ENCODE measurements at places on chromosomes 4 and X. TPM values are rescaled to one million over a fixed set of nuclear protein-coding genes. Genes with fewer than 3 reads are reported as not detected.

DNA sequence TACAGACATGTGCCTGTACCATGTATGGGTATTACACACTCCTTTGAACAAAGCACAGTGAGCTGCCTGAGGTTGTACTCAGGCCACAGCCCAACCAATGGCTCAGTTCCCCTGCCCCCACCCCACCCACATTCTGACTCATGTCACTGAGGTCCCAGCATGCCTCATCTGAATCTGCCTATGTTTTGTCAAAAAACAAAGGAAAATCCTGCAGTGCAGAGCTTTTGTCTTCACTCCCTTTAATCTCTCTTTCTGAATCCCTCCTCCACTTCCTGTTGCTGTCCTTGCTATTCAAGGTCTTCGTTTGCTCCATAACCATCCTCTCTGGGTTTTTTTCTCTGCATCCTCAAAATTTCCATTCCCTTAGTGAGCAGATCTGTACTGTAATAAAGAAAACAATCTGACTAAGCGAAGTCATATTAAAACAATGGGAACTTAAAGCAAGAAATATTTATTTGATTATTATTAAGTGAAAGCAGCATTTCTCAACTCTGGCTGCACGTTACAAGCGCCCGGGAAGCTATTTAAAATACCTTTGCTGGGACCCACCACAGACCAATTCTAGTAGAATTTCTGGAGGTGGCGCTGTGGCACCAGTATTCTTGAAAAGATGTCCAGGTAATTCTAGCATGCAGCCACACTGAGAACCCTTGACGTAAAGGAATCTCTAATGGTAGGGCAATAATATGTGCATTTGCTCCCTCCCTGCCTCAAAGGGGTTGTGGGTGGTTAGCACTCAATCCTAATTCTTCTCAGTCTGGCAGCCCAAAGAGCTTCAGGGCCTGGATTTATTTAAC, 8.7 kb downstream of the GUCY2F start:
- peak; percentile 60 for DNase-seq

- no peak for DNase-seq
These were observed 138.6 kb downstream of the HDX start for GRCh38 chrX:84363663-84364062.

- DNase-seq: peak; percentile 94
These were observed 16.2 kb downstream of the SH3RF1 start for GRCh38 chr4:169254546-169254983.

Gene FRMPD4
- 0.41 TPM for total RNA-seq

GRCh38 chrX:51852621-51853020, 40.8 kb upstream of the MAGED1 start:
- no peak for DNase-seq

DNA sequence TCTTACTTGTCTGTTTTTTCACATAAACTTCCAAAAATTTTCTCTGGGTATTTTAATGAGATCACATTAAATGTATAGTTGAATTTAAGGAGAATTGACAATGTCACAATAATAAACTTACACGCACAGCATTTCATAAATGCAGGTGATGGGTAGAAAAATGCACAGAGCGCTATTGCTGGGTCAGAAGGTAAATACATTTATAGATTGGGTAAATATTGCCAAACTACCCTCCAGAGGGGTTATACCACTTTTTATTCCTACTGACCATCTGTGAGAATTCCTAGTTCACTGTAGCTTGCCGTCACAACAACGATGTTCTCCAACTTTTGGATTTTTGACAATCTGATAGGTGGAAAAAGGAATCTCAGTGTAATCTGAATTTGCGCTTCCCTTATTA, 34.6 kb downstream of the ANXA5 start:
- DNase-seq: no peak

GRCh38 chr4:101367201-101367600, 19.9 kb upstream of the PPP3CA start:
- peak; percentile 91 for DNase-seq

Gene KLB
- total RNA-seq: not detected

Gene PDE6B
- not detected for total RNA-seq

DNA sequence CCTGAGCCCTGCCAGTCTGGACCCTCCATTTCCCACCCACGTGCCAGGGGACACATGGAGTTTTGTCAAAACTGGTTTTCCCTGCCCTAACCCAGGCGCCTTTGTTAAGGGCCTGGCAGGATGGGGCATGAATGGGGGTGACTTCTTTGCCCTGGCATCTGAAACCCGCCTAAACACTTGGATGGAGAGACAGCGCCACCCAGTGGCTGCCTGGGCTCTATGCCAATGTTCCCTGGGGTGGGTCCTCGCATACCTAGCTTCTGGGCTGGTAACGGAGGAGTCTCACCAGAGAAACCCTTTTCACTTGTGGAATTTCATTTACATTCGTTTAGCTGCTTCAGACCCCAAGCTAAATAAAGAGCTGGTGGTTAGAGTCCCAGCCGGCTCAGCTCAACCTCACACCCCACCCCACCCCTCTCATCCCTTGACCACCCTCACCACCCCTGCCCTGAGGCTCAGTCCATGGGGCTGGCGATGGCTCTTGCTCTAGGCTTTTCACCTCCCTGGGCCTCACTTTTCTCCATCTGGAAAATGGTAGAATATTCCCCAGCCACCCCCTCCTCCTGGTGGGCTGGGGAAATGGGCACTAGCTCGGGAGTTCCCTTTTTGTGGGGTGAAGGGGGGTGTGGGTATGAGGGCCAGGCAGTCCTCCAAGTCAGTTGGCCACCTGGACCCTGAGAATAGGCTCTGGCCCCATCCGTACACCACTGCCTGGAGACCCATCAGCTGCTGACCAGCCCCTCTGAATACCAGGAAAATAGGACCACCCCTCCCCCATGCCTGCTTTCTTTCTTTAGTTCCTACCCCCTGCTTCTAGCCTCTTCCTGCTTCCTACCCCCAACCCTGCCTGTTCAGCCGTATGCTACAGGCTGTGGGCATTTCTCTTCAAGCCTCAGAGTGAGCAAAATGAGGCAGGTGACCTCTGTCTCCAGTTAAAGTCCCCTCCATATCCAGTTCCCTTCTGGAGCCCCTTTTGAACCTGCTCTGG, 57.1 kb upstream of the PJA1 start:
- DNase-seq: peak; percentile 68

GRCh38 chr4:100581337-100581736, 63.5 kb upstream of the EMCN start:
- peak; percentile 28 for DNase-seq

GRCh38 chrX:13487731-13488505, 81.5 kb upstream of the EGFL6 start:
- DNase-seq: peak; percentile 97

DNA sequence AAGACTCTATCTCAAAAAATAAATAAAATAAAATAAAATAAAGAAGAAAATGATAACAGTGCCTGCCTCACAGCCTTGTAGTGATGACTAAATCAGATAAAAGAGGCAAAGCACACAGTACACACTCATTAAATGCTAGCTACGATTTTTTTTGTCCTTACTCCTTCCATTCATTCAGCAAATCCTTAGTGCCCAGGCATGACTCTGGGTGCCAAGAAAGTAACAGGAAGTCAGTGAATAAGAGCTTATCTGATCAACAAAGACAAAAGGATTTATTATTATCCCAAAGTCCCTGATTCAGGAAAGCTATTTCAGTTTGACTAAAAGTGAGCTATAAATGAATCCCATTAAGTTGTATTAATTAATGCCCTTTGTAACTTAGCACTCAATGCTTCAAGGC, 92.7 kb downstream of the SH3KBP1 start:
- DNase-seq: peak; percentile 50

GRCh38 chr4:182578402-182578801, 335.2 kb downstream of the TENM3 start:
- DNase-seq: peak; percentile 22

GRCh38 chr4:21469438-21470300, 478.9 kb downstream of the KCNIP4 start:
- DNase-seq: peak; percentile 13

- DNase-seq: peak; percentile 62
These were observed 52.6 kb downstream of the FNIP2 start for GRCh38 chr4:158821228-158821971.

DNA sequence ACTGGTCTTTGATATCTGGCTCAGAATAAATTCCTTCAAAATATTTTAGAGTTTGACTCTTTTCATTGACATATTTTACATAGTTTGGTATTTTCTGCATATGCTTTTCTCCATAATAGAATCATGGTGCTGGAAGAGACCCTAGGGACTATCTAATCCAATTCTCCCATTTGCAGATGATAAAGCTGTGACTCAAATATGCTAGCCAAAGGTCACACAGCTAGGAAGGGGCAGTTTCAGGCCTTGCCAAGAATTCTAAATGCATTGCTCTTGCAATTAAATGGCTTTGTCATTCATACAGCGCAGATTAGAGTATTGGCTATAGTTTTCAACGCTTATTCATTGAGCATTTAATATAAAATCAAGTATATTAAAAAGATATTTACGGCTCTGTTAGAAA, 374.1 kb upstream of the RASGEF1B start:
- DNase-seq: no peak

Gene BCLAF3
- total RNA-seq: 11.0 TPM

DNA sequence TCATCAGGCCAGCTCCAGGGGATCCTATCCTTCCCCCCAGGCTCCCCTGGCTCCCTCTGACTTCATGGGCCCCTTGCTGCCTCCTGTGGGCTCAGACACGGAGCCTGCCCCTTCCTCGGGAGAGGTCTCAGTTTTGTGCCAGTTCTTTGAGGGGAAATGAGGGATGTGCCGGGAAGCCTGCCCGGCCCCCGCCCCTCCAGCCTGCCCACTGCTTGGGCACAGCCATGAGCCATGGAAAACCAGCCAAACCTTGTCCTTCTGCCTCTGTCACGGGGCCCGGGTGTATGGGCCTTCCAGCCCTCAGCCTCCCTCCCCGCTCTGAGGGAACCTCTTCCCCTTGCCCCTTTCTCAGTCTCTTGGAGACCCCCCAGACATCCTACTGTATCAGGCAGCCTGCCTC, 6.8 kb downstream of the BGN start:
- DNase-seq: no peak

DNA sequence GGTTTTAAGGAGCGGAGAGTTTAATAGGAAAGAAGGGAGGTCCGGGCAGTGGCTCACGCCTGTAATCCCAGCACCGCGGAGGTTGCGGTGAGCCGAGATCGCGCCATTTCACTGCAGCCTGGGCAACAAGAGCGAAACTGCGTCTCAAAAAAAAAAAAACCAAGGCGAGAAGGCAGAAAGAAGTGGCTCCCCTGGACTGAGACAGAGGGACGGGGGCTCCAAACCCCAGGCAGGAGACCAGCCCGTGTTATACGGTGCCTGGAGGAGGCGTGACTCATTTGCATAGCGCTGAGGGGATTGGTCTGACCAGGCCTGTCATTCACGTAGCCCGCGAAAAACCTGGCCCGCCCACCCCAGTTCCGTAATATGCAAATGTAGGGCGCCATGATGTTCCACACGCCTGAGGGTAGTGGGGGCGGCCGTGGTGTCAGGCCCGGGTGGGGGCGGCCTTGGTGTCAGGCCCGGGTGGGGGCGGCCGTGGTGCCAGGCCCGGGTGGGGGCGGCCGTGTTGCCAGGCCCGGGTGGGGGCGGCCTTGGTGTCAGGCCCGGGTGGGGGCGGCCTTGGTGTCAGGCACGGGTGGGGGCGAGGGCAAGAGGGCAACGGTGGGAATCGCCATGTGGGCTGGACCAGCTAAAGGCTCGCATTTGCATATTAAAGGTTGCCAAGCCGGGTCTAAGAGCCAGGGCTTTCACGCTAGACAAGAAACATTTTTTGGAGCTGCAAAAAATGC, 2.1 kb downstream of the PLCXD1 start:
- peak; percentile 84 for DNase-seq

- DNase-seq: no peak
These were observed 158.1 kb upstream of the MAMLD1 start for GRCh38 chrX:150205011-150205410.

- no peak for DNase-seq
These were observed 1072.8 kb downstream of the PDHA2 start for GRCh38 chr4:96912716-96913115.

Gene SLC6A8
- total RNA-seq: 8.8 TPM

Gene MCF2
- 2.8 TPM for total RNA-seq

DNA sequence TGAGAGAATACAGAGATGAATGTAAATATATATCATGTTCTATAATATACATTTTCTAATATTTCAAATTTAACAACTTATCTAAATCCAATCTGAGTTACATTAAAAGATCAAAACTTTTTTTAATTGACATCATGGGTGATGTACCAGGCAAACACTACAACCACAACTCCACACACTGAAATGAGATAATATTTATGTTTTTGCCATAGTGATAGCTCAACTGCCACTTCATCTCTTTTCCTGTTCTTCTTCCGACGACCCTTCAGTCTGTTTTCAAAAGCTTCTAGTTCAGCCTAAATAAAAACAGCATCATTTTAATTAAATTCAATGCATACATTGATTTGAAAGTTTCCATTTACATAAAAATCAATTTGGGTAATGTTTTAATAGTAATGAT, 10.2 kb upstream of the CORIN start:
- DNase-seq: no peak

GRCh38 chr4:184355111-184355604, 119.2 kb downstream of the IRF2 start:
- DNase-seq: peak; percentile 92

Gene GPRIN3
- total RNA-seq: 0.49 TPM

DNA sequence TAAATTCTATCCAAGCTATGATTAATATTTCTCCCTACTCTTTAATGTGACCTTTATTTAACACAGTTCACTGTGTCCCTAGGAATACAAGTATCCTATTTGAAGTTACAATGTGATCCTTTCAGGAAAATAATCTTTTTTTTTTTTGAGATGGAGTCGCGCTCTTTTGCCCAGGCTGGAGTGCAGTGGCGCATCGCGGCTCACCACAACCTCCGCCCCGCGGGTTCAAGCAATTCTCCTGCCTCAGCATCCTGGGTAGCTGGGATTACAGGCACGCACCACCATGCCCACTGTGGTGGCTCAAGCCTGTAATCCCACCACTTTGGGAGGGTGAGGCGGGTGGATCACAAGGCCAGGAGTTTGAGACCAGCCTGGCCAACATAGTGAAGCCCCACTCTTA, 21.9 kb downstream of the TBCK start:
- DNase-seq: no peak

- DNase-seq: no peak
These were observed 143.2 kb downstream of the KIT start for GRCh38 chr4:54800831-54801530.

Gene USP17L30
- total RNA-seq: not detected

Gene KLHL13
- 0.82 TPM for total RNA-seq

DNA sequence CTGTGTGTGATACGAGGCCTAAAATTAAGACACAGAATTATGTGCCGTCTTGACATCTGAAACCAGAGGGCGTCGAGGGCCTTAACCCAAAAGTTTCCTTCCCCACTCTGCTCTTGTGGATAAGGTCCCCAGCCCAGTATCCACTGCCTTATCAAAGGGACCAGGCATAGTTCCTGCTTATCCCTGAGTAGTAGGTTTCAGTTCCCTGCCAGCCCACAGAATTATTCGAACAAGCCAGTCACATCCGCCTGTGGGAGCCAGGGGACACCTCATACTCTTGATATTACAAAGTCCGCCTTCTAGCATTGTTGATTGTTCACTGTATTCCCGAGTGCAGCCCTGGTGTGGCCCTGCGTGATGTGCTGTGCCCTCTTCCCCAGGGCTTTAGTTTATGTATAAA, 5.4 kb upstream of the MMRN1 start:
- no peak for DNase-seq

Gene ATP8A1
- total RNA-seq: 7.5 TPM

- DNase-seq: no peak
These were observed 6.4 kb downstream of the DYNLT3 start for GRCh38 chrX:37840931-37841330.

Measured in fibroblast of the aortic adventitia (primary cell).